ENCODE measurements at places on chromosomes 11 and 22. TPM values are rescaled to one million over a fixed set of nuclear protein-coding genes. Genes with fewer than 3 reads are reported as not detected.

DNA sequence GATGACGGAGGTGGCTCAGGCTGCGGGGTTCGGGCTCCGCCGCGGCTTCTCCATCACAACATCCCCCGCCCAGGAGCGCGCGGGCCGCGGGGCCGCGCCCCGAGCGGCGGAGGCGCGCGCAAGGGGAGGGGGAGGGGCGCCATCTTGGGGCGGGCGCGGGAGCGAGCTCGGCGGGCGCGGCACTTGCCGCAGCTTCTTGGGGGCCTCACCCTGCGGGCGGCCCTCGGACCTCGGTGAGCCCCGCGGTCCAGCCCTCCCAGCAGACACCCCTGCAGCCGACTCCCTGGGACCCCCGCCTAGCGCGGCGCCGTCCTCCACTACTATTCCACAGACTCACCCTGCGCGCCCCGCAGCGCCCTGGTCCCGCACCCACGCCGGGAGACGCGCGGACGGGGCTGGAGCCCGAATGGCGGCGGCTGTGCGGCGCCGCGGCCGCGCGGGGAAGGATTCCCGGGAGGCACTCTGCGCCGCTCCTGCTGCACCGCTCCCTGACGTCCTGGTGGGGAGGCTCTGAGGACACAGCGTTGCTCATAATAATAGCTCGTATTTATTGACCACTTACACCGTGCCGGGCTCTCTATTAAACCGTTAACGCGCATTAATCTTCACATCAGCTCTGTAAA, at the start of gene APBB1:
Gene APBB1, minus strand, starts transcription at position 86 of the 623 bp plus-strand sequence. CDS start 7,747 bp downstream, outside the sequence.
- peaks cover 5% of the 10 kb centered on the region for H3K27me3 ChIP-seq
- H3K27ac ChIP-seq, result peak within 1 kb of the TSS; percentile 24
- peak; percentile 28 for DNase-seq
- H3K4me3 ChIP-seq, result peak within 1 kb of the TSS; percentile 78
- H3K36me3 ChIP-seq, result no peaks in the 10 kb centered on the region
- peaks cover 7% of the 10 kb centered on the region for H3K4me1 ChIP-seq

DNA sequence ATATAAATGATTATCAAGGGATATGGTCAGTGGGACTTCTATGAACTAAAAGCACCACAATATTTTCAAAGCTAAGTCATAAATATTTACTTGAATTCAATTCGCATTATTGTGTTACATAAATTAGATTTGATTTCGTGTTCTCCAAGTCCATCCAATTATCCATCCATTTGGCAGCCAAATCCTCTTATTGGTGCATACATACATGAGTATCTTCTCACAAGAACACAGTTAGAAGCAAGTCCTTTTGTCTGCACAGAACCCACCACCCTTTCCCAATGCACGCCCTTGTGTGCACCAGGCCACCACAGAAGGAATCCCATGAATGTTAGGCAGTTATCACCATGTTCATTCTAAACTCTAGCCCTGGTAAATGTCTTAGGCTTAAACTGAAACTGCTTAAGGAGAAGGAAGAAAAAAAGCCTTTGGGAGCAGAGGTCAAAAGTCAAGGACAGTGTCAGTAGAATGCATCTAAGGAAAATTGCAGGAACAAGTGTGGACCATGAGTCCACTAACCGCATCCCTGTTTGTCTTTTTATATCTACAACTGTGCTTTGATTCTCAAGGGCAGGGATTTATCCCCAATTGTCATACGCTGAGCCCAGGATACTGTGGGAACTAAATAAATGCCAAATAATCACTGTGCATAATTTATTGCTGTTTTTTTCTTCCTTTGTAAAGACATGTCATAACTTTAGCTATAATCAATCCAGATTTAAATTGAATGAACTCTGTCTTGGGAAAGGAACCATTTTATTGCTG, 108.2 kb upstream of the DDI1 start:
- no peaks in the 10 kb centered on the region for H3K27me3 ChIP-seq
- H3K27ac ChIP-seq, result no peak overlapping the region
- no peak for DNase-seq
- peaks cover 5% of the 10 kb centered on the region for H3K4me1 ChIP-seq
- H3K4me3 ChIP-seq, result no peak overlapping the region
- no peaks in the 10 kb centered on the region for H3K36me3 ChIP-seq

- DNase-seq, result peak; percentile 63
- H3K27me3 ChIP-seq, result no peaks in the 10 kb centered on the region
- H3K36me3 ChIP-seq, result no peaks in the 10 kb centered on the region
- H3K27ac ChIP-seq, result peak overlapping the region; percentile 78
- H3K4me1 ChIP-seq, result peaks cover 34% of the 10 kb centered on the region
These were observed 388.2 kb downstream of the TMEM135 start for GRCh38 chr11:87425943-87426342.

DNA sequence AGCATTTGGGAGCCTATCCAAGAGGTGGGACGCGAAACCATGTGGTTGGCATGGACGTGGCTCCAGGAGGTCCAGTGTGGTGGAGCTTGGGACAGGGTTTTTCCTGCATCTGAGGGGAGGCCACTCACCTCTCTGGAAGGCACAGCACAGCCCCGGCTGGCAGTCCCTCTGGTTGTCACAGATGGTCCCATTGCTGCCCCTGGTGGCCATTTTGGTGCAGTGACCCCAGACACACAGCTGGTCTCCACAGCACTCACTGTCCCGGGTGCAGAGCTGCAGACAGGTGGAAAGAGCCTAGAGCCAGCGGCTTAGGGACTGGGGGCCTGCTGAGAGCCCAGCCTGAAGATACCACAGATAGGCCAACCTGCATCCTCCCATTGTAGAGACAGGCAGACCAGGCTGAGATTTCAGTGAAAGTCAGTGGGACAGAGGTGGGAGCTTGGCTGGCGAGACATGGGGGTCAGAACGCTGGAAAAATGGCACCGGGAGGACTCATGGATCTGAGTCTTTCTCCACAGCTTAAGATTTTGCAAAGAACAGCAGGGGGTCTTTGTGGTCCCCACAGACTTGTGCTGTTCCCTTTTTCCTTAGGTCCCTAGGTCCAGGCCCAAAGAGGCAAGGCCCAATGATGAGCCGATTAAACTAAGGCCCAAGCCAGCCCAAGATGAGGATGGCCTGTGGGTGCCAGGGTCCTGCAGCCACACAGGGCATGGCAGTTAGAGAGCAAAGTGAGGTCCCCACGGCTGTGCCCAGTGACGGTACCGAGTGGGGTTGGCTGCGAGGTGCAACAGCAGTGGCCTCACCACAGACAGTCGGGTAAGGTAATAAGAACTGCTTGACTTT, 41.4 kb downstream of the DKK3 start:
- no peak for DNase-seq
- H3K27me3 ChIP-seq, result no peaks in the 10 kb centered on the region
- H3K4me1 ChIP-seq, result peaks cover 13% of the 10 kb centered on the region
- H3K4me3 ChIP-seq, result no peak overlapping the region
- peaks cover 16% of the 10 kb centered on the region for H3K36me3 ChIP-seq

TSGA10IP gene
- not detected for total RNA-seq

GRCh38 chr22:35653824-35654223, 5.6 kb downstream of the APOL6 start:
- no peak overlapping the region for H3K27ac ChIP-seq
- H3K4me3 ChIP-seq, result no peak overlapping the region
- no peaks in the 10 kb centered on the region for H3K36me3 ChIP-seq
- no peak for DNase-seq

DNA sequence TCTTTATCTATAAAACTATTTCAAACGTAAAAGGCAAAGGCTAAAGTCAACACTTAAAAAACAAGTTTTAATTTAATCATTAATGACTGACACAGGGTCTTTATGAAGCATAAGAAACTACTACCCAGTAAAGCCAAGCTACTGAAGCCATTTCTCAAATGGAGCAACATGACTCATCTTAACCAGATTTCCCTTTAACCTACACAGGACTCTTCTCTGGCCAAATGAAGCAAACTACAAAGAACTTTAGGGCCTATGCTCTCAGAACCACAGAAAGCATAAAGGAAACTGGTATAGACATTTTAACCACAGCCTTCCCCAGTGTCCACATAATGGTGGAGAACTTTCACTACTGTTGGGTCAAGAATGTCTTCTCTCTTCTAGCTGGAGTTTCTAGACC, 34.7 kb downstream of the ALG9 start:
- peaks cover 10% of the 10 kb centered on the region for H3K36me3 ChIP-seq
- H3K4me1 ChIP-seq, result peaks cover 5% of the 10 kb centered on the region
- H3K4me3 ChIP-seq, result no peak overlapping the region

DNA sequence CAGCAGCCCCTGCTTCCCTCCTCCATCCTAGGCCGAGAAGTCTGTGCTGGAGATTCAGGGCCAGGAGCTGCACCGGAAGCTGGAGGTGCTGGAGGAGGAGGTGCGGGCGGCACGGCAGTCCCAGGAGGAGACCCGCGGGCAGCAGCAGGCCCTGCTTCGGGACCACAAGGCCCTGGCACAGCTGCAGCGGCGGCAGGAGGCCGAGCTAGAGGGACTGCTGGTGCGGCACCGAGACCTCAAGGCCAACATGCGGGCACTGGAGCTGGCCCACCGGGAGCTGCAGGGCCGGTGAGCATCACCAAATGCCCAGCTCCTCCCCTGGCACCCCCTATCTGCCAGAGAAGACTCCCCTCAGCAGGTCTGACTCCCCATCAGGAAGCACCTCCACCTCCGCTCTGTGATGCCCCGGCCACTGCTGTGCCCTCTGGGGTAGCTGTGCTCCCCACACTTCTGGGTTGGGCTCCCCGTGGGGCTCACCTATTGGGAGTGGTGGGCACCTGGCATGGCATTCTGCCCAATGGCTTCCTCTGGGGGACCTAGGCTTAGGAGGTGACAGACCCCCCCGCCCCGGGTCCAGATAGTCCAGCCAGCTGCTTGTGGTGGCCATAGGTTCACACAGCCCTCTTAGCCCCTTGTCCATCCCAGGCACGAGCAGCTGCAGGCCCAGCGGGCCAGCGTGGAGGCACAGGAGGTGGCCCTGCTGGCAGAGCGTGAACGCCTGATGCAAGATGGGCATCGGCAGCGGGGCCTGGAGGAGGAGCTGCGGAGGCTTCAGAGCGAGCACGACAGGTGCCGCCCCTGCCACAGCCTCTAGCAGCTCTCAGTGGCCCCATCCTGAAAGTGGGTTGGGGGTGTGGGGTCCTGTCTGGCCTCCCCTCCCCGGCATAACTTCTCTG, 6.6 kb upstream of the RPS6KA4 start:
- H3K27me3 ChIP-seq, result no peaks in the 10 kb centered on the region
- no peaks in the 10 kb centered on the region for H3K36me3 ChIP-seq
- no peak for DNase-seq
- no peak overlapping the region for H3K27ac ChIP-seq

DNA sequence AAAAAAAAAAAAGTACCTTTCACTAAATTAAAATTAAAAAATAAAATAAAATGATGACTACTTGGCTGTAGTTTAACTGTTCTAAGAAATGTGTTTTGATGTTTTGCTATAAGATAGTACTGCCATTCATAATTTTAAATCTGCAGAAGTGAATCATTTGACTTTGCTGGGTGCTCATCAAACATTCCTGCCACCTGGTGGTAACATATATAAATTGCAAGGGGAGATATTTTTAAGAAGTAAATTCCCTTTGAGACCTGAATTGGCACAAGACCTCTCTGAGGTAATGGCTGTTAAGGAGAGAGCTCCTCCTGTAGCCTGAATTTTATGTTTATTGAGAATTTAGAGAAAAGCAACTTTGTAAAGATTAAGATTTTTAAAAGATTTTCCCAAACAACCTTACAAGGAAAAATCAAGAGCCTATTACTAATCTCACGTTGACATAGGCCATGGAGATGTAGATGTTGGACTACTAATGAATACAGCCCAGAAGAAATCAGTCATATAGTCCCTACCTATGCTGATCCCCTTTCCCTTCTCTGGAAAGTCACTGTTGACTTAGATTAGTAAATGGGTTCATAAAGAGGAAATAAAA, 11.9 kb upstream of the NARS2 start:
- no peak overlapping the region for H3K27ac ChIP-seq
- no peaks in the 10 kb centered on the region for H3K4me1 ChIP-seq
- no peaks in the 10 kb centered on the region for H3K27me3 ChIP-seq
- H3K4me3 ChIP-seq, result no peak overlapping the region
